ENCODE measurements at places on chromosomes 11 and 22. TPM values are rescaled to one million over a fixed set of nuclear protein-coding genes. Genes with fewer than 3 reads are reported as not detected.
A peak's percentile ranks its signal among the peaks of the same experiment; 100 is the strongest.

DNA sequence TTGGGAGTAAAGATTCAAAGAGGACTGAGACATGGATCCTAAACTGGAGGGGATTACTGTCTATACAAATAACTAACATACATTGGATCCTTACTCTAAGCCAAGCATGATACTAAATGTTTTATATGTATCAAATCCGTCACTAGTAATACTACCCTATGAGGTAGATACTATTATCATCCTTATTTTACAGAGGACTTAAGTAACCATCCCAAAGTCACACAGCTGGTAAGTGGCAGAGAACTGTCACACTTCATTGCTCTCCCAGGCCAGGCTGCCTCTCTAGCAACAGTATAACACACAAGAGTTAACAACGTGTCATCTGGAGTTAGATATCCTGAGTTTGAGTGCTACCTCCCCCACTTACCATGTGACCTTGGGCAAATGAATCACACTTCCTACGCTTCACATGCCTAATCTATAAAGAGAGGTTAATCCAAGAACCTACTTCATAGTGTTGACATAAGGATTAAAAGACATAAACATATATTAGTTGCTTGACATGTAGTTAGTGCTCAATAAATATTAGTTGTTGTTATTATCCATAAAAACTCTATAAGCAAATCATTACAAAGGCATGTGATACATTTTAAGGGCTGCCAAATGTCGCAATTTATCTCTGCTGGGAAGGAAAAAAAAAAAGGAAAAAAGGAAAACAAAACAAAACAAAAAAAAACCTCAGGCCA, 33.8 kb upstream of the SPON1 start:
- DNase-seq, result peak; percentile 71

DNA sequence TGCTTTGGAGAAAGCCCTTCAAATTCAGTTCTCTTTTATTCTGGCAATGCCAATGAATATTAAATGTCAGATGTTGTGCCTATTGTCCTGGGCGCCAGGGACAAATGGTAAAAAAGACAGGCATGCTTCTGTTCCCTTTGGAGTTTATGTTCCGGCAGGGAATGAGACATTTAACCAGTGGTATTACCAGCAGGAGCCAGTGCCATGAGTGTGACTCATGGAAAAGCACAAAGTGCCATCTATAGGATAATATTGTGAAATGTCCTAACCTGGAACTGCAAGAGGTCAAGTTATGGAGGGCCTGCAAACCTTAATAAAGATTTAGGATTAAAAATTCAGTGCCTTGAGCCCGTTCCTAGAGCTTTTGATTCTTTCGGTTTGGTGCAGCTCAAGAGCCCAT, 39.5 kb downstream of the REXO2 start:
- DNase-seq, result peak; percentile 4

GRCh38 chr11:85167038-85167437, 460.1 kb downstream of the DLG2 start:
- DNase-seq, result no peak

DNA sequence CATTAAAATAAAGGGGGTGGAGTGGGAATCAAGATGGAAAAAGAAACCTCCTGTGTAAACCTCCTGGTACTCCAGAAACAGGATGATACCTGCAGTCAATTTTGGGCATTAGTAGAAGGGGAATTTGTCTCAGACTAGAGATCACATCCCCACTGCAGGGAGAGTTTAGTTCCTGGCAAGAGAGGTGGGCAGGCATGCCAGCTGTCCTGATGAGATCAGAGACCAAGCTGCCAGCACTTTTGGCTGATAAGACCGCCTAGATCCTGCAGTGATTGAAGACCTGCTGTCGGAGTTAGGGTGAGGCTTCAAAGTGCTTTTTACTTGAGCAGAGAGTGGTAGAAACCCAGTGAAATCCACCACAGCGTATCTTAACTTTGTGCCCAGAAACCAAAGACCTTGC, 29.7 kb upstream of the NELL1 start:
- no peak for DNase-seq

DNA sequence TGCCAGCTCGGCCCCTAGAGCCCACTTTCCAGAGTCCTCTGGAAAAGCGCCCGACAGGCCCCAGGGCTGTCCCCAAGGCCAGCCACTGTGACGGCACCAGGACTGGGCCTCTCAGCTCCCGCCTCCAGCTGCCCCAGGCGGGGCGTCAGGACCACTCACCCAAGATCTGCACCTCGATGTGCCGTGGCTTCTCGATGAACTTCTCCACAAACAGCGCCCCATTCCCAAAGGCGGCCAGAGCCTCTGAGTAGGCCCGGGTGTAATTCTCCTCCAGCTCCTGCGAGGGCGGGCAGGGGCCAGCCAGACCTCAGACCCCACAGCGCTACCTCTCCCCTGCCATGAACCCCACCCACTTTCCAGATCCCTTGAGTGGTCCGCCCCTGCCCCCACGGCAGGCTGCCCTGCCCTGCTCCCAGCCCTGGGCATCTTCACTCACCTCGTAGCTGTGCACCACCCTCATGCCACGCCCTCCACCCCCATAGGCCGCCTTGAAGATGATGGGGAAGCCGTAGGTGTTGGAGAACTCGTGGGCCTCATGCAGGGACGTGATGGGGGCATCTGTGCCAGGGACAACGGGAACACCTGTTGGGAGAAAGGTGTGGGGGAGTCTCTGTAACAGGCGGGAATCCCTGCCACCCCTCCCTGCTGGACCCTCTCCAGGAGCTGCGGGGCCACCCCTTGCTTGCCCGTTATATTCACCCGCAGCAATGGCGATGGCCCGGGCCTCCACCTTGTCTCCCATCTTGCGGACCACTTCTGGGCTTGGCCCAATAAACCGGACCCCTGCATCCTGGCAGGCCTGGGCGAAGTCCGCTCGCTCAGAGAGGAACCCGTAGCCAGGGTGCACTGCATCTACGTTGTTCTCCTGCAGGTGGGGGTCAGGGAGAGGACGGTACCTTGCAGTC, 14.0 kb downstream of the LRFN4 start:
- DNase-seq, result no peak

The TMPRSS6 gene
- not detected for total RNA-seq

The CHRM4 gene
- total RNA-seq, result 0.17 TPM

The SLCO2B1 gene
- total RNA-seq, result 3.7 TPM

The OR2AG1 gene
- total RNA-seq, result not detected
